ENCODE measurements at places on chromosomes 4 and X.

DNA sequence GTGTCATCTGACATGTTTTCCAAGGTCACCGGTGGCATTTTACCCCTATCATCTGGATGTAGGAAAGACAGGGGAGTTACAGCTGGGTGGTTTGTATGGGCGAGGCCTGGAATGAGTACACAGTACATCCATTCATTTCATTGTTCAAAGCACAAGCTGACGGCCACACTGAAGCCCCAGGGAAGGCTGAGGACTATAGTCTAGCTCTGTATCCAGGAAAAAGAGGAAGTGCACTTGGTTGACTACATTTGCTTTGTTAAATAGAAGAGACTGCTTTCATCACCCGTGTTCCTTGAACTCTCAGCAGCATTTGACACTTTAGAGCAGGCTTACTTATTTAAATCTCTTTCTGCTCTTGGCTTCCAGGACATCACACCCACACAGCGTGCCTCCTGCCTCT is 1041.0 kb upstream of the TENM3 start:
- DNase-seq, result no peak

- no peak for DNase-seq
Measured at GRCh38 chr4:36187723-36188333, 56.5 kb downstream of the ARAP2 start.

GRCh38 chr4:188454575-188454974 is 315.3 kb downstream of the TRIML1 start:
- DNase-seq, result no peak

DNA sequence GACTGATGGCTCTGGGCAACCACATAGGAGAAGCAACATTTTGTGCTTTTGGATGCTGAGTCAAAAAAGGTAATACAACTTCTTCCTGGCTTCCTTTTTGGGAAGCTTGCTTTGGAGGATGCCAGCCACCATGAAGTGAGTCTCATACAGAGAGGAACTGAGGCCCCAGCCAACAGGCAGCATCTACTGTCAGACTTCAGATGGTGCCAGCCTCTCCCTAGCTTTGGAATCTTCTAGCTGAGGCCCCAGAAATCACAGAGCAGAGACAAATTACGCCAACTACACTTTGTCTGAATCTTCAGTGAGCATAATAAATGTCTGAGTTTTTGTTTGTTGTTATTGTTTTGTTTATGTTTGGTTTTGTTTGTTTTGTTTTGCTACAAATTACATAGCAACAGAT is 136.1 kb downstream of the ATP10D start:
- DNase-seq, result no peak

DNA sequence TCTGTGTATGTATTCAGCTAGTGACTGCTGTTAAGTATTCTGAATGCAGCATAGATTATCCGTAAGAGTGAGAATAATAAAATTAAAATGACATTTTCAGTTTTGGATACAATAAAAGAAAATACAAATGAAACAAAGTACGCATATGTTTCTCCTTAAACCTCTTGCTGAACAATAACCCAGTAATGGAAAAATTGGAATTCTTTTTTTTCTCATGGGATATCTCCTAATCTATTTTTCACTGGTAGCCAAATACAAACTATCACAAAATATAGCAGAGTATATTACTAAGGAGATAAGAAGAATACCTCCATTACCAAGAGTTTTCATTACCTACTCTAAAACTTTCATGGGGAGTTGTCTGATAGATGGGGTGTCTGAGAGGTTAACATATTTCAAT is 6.0 kb downstream of the RAB28 start:
- DNase-seq, result no peak

- DNase-seq, result no peak
Measured at GRCh38 chr4:100164808-100165760, 25.2 kb downstream of the DDIT4L start.

- DNase-seq, result no peak
Measured at GRCh38 chr4:131509521-131509920, 1639.6 kb upstream of the PCDH10 start.

GRCh38 chr4:89306486-89307177 is 968 bp downstream of the GPRIN3 start:
- no peak for DNase-seq
